ENCODE measurements at places on chromosomes 13 and 19.

GRCh38 chr13:38570706-38571105 lies 116.2 kb upstream of the FREM2 start:
- DNase-seq = no peak

DNA sequence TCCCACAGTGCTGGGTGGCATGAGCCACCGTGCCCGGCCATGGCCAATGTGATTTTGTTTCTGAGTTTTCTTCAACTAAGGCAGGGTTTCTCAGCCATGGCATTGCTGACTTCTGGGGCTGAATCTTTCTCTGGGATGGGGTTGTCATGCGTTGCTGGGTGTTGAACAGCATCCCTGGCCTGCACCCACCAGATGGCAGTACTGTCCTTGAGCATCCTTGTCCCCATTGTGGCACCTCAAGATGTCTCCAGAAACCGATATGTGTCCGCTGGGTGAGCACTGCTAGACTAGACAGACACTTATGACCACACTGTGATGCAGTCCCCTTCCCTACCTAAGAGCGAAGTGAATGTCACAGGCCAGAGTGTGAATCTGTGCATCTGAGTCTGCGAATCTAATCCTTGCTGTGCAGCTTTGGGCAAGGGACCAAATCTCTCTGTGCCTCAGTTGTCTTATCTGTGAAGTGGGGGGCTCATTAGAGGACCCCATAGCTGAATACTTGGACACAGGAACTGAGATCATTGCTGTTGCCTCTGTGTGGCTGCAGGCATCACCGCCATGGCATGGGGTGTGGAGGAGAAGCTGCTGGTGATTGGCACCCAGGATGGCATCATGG lies 50.3 kb upstream of the SIN3B start:
- peak; percentile 35 for DNase-seq

- no peak for DNase-seq
Observed at GRCh38 chr13:107641574-107641973, 573.8 kb downstream of the LIG4 start.

GRCh38 chr19:11404588-11405222 lies 14.4 kb downstream of the RGL3 start:
- DNase-seq = no peak

DNA sequence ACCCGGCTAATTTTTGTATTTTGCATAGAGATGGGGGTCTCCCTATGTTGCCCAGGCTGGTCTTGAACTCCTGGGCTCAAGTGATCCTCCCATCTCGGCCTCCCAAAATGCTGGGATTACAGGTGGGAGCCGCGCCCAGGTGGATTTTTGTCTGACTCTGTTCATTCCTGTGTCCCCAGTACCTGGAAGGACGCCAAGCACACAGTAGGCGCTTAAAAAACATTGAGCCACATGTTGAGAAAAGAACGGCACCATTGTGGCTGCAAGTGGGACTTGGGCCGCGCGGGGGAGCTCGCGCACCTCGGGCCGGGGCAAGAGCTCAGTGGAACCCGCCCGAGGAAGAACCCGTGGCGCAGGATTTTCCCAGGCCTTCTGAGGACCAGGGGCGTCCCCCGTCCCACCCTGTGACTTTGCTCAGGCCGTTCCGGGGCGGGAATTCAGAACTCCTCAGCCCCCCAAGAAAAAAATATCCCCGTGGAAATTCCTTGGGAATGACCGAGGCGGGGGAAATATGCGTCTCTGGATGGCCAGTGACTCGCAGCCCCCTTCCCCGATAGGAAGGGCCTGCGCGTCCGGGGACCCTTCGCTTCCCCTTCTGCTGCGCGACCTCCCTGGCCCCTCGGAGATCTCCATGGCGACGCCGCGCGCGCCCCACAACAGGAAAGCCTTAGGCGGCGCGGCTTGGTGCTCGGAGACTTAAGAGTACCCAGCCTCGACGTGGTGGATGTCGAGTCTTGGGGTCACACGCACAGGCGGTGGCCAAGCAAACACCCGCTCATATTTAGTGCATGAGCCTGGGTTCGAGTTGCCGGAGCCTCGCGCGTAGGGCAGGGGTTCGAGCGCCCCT lies 1.4 kb upstream of the ICAM1 start:
- peak; percentile 89 for DNase-seq

- no peak for DNase-seq
Observed at GRCh38 chr13:92103689-92104153, 705.3 kb downstream of the GPC5 start.

DNA sequence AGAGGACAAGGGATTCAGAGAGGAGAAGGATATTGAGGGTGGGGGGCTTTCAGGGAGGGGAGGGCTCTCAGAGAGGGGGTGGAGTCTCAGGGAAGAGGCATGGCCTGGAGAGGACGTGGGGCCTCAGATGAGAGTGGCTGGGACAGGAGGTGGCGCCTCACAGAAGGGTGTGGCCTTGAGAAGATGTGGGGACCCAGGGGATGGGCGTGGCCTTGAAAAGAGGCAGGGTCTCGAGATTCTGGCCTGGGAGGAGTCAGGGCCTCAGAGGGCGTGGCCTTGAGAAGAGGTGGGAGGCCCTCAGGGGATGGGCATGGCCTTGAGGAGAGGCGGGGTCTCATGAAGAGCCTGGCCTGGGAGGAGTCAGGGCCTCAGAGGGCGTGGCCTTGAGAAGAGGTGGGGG lies 23.7 kb upstream of the TNFSF14 start:
- DNase-seq = no peak

DNA sequence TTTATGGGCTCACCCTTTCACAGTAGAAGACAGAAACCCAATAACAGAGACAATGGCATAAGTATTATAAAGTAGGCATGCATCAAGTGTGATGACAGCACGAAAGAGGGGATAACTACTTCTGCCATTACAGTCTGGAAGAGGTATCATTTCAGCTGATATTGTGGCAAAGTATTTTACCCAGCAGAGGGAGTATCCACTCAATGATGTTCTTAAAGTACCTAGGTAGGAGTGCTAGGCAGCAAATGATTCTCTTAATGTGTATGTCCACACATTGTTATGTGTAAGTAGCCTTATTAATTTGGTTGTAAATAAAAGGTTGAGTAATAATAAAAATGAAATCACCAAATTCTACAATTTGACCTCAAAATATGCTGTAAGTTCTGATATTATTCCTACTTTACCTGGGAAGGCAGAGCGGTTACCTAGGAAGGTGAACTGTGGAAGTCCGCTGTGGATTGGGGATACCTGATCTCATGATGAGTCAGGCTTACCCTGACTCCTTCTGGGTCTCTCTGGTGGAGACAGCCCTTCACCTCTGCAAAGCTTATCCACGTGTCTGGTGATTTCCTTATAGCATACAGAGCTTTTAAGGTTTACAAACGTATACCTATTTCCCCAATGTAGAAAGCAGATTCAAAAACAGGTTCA lies 4.1 kb upstream of the UBAC2 start:
- no peak for DNase-seq

DNA sequence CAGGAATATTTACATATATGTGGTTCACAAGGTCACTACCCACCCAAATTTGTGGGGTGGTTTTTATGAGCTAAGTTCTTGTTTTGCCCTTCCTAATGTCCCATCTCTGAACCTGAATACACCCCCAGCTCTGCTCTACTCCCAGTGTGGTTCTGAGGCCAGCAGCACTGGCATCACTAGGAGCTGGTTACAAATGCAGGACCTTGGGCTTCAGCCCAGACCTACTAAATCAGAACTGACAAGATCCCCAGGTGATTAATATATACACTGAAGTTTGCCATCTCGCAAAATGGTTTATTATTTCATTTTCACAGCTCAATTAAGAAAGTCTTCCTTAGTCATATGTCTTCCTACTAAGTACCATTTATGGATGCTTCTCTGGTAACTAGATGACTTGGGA lies 67.9 kb downstream of the FOXO1 start:
- no peak for DNase-seq

GRCh38 chr13:75968103-75968838 lies 332.1 kb downstream of the LMO7 start:
- DNase-seq = no peak

DNA sequence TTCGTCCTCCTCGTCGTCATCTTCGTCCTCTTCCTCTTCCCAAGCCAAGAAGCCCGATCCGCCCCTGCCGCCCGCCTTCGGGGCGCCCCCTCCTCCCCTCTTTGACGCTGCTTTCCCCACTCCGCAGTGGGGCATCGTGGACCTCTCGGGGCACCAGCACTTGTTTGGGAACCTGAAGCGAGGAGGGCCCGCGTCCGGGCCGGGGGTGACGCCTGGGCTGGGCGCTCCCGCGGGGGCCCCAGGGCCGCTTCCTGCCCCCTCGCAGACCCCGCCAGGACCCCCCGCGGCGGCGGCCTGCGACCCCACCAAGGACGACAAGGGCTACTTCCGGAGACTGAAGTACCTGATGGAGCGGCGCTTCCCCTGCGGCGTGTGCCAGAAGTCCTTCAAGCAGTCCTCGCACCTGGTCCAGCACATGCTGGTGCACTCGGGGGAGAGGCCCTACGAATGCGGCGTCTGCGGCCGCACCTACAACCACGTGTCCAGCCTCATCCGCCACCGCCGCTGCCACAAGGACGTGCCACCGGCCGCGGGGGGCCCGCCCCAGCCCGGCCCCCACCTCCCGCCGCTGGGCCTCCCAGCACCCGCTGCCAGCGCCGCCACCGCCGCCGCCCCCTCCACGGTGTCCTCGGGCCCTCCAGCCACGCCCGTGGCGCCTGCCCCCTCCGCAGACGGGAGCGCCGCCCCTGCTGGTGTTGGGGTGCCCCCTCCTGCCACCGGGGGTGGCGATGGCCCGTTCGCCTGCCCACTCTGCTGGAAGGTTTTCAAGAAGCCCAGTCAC lies 8.7 kb downstream of the ZNF865 start:
- no peak for DNase-seq

GRCh38 chr19:2050991-2051772 lies at the start of gene MKNK2:
Gene MKNK2, minus strand, starts transcription at chr19:2051244. Its CDS starts 393 bp downstream, at chr19:2050851.
- DNase-seq = peak; percentile 97

- no peak for DNase-seq
Observed at GRCh38 chr13:79740991-79741390, 260.0 kb downstream of the NDFIP2 start.

- DNase-seq = no peak
Observed at GRCh38 chr19:11257846-11258380, 4.4 kb downstream of the DOCK6 start.

DNA sequence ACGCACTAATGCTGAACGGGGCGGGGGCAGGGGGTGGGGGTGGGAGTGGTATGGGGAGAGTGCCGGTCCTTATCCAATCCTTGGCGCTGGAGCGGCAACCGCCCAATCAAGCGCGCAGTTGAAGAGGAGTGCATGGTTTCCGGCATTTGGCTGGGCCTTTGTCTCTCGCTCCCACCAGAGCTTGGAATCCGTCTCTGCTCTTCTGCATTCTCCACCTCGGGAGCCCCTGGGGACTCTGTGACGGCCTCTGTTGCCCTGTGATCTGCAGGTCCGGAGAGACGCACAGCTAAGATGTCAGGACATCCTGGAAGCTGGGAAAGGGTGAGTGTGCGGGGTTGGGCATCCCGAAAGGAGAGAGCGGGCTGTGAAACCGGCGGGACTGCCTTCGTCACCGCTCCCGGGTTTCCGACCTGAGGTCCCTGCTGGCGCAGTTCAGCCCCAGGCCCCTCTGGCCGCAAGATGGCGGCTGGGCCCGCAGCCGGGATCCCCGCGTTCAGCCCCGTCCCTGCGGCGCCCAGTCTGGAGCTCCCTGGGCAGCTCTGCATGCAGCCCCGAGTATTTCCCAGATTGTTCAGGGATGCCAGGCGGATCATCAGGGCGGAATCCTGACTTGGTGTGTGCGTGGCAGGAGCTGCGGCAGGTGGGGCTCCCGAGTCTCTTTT lies 53.6 kb upstream of the ZNF254 start:
- DNase-seq = peak; percentile 72

GRCh38 chr13:106331116-106331515 lies 204.3 kb downstream of the EFNB2 start:
- no peak for DNase-seq

DNA sequence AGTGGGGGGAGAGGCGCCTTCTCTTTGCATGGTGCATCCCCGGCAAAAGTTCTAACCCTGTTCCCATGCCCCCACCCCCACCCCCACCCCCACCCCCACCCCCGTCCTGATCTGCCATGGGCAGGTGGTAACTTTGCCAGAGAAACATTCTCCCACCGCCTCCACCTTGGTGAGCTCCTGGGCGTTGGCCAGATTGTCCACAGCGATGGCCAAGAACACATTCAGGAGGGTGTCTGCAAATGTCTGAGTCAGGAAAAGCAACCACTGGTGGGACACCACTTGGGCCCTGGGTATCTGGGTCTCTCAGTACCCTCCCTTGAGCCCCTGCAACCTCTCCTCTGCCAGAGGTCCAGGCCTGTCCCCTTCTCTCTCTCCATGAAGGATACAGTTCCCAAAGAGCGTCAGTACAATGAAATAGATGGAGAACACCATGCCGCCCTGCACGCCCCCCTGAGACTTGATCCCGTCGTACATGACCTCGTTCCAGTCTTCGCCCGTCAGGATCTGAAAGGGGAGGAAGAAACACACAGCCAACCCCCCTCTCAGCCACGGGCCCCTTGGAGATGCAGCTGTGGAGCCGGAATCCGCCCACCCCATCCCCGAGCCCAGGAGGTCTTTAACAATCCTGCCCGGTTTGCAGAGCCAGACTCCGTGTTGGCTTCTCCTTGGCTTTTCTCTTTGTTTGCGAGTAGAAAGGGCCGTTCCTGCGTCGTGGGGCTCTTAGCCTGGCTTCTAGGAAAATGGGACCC lies 153.3 kb downstream of the IER2 start:
- no peak for DNase-seq

Measured in activated CD8-positive, alpha-beta memory T cell treated with anti-CD3 and anti-CD28 coated beads, Interleukin-2, amount 50 U/mL, for 4 hours (primary cell).